ENCODE measurements at places on chromosomes 5 and 9.
A peak's percentile ranks its signal among the peaks of the same experiment; 100 is the strongest.

DNA sequence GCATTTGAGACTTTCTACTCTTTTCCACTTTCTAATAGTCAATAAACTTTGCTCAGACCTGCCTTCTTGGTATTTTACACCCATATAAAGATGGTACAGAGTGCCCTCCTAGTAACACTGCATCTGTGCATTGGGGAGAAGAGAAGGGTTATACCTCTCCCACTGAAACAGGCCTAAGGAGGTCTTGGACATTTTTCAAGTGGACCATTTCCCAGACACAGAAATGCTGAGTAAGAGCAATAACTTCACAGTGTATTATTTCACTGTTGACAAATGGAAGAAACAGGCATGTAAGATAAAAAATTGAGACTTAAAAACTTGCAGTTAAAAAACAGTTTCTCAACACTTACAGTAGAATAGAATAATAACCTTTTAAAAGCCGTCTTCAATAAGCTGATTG is 1224.0 kb upstream of the CDH18 start:
- DNase-seq, result no peak

GRCh38 chr5:65190328-65191053 is 291.2 kb downstream of the ADAMTS6 start:
- DNase-seq, result peak; percentile 91

- DNase-seq, result no peak
These were observed 172.8 kb downstream of the ERCC6L2 start for GRCh38 chr9:96048104-96048955.

DNA sequence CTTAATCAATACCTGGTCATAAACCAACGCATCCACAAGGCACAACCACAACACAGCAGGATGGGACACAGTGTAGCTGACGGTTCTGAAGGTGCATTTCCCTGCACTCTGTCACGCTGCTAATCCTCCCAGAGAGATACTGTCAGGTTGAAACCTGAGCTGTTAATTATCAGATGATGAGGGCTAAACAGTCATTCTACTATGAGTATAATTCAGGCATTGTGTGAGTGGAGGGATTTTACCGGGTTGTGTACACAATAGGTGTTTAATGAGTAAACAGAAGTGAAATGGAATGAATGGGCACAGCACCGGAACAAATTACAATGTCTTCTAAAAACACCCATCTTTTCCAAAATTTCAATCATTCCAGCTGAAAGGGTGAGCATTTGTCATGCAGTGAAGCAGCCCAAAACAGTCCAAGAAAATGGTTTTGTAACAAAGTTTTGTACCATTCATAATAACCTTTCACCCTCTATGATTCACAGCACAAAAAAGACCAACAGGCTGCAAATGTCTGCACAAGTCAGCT is 71.5 kb downstream of the ABCA1 start:
- DNase-seq, result no peak

- no peak for DNase-seq
These were observed 119.8 kb downstream of the SSBP2 start for GRCh38 chr5:81631124-81631523.

- no peak for DNase-seq
These were observed 6.9 kb upstream of the GSN start for GRCh38 chr9:121261107-121261460.

DNA sequence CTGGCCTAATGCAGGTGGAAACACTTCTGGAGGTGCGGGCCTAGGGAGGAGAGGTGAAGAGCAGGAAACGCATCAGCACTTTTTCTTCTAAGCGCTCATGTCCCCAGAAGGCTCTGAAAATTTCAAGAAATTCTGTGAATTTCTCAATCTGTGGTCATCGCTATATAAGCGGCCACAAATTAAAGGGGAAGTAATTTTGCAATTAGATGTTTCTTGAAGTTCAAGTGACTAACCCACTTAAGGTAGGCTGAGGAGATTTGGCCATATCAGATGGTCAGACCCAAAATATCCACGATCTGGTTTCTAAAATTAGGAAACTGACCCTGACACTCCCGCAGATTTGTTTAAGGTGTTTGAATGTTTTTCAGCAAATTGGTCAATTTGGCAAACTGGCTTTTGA is 16.6 kb upstream of the HMGCR start:
- no peak for DNase-seq

Data from AG09319 (cell line).